ENCODE measurements at places on chromosomes 4 and X.

DNA sequence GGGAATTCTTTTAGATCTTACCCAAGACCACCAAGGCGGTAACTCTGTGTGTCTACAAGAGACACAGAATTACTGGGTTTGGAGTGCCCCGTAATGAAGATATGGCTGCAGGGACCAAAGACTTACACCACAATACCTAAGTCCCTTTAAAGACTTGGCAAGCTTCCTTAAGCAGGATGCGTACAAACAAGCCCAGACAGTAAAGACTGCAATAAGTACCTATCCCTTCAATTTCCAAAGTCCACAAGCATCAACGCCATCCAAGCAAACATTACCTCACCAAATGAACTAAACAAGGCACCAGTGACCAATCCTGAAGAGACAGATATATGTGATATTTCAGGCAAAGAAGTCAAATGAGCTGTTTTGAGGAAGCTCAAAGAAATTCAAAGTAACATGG, 42.3 kb upstream of the RNF128 start:
- no peak for DNase-seq

DNA sequence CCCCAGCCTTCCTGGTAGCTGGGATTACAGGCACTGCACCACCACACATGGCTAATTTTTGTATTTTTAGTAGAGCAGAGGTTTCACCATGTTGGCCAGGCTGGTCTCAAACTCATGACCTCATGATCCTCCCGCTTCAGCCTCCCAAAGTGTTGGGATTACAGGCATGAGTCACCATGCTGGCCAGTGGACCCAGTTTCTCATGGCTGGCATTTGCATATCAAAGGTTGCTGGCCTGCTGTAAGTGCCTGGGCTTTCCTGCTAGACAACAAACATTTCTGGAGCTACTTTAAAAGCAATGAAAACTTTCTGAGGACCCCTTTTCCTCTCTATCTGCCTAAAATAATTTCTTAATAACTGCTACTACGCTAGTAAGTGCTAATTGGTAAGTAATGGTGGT, 228.2 kb downstream of the PCDH10 start:
- no peak for DNase-seq

DNA sequence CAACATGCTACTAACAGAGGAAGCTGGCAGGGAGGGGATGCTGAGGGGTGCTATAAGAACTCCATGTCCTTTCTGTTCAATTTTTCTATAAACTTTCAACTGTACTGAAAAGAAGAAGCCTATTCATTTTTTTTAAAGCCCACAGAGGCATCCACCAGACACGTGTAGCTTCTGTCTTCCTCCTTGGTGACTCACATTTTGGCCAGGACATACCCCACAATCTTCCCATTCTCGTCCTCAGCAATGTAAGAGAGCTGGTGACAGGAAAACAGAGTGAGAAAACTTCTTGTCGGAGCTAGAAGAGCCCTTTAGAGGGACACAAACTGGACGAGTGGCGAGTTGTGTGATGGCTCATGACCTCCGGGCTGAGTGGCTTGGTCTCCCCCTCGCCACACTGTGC, 1.1 kb downstream of the NAA10 start:
- no peak for DNase-seq

GRCh38 chr4:128707864-128708263, 101.6 kb upstream of the JADE1 start:
- no peak for DNase-seq
